ENCODE measurements at places on chromosomes 6 and 20. TPM values are rescaled to one million over a fixed set of nuclear protein-coding genes. Genes with fewer than 3 reads are reported as not detected.
A peak's percentile ranks its signal among the peaks of the same experiment; 100 is the strongest.

- DNase-seq = no peak
- H3K27me3 ChIP-seq = no peaks in the 10 kb centered on the region
- no peak overlapping the region for H3K27ac ChIP-seq
- no peaks in the 10 kb centered on the region for H3K4me1 ChIP-seq
- H3K36me3 ChIP-seq = no peaks in the 10 kb centered on the region
Observed at GRCh38 chr20:17768271-17768670, 68.5 kb downstream of the BANF2 start.

DNA sequence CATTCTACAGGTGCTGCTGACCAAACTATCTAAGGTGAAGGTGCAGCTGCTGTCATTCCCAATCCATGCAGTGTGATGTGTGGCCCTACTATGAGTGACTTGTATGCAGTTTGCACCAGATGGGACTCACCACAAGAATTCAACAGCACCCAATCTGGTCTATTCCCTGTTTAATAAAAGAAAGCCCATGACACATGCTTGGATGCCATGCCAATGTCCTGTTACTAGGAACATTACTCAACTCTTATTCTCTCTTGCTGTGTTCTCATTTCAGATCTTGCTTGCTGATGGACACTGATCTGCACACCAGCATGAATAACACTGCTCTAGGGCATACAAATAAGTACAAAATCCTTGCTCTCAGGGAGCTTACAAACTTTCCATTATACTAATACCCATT lies 221.6 kb upstream of the CDYL start:
- H3K27ac ChIP-seq = no peak overlapping the region
- H3K27me3 ChIP-seq = no peaks in the 10 kb centered on the region
- no peak for DNase-seq
- no peak overlapping the region for H3K4me3 ChIP-seq
- H3K36me3 ChIP-seq = no peaks in the 10 kb centered on the region

DNA sequence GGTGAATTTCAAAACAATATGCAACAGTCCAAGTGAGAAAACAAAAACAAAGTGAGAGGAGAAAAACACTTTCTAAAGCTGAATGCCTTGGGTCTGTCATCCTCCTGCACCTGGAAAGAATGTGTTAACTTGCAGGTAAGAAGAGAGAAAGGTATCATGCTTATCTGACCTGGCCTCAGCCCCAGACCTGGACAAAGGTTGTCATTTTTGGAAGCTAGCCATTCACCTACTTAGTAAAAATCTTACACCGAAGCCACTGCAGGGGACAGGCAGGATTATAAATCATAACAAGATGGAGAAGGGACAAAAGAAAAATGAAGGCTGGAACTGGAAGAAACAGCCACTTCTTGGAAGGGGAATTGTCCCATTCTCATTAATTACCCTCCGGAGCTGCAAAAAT lies 69.4 kb downstream of the GFOD1 start:
- H3K27ac ChIP-seq = no peak overlapping the region
- no peaks in the 10 kb centered on the region for H3K27me3 ChIP-seq
- H3K4me1 ChIP-seq = peaks cover 7% of the 10 kb centered on the region
- DNase-seq = no peak
- H3K4me3 ChIP-seq = no peak overlapping the region

GRCh38 chr20:62899633-62900051 lies 26.7 kb downstream of the DIDO1 start:
- no peak overlapping the region for H3K4me3 ChIP-seq
- H3K4me1 ChIP-seq = no peaks in the 10 kb centered on the region
- H3K27ac ChIP-seq = no peak overlapping the region
- no peak for DNase-seq
- H3K27me3 ChIP-seq = no peaks in the 10 kb centered on the region

DNA sequence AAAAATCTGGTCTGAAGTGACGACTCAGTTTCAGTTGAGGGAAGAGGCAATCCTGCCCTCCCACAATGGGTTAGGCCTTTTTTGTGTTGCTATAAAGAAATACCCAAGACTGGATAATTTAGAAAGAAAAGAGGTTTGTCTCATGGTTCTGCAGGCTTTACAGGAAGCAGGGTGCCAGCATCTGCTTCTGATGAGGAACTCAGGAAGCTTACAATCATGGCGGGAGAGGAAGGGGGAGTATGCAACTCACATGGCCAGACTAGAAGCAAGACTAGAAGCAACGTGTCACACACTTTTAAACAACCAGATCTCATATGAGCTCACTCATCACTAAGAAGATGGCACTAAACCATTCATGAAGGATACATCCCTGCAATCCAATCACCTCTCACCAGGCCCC lies 529.3 kb downstream of the KIF16B start:
- H3K36me3 ChIP-seq = no peaks in the 10 kb centered on the region
- H3K4me1 ChIP-seq = no peaks in the 10 kb centered on the region
- H3K4me3 ChIP-seq = no peak overlapping the region
- no peak for DNase-seq
- no peak overlapping the region for H3K27ac ChIP-seq

- no peak overlapping the region for H3K4me3 ChIP-seq
- no peaks in the 10 kb centered on the region for H3K36me3 ChIP-seq
- no peak overlapping the region for H3K27ac ChIP-seq
- H3K4me1 ChIP-seq = peaks cover 17% of the 10 kb centered on the region
- H3K27me3 ChIP-seq = no peaks in the 10 kb centered on the region
- DNase-seq = no peak
Observed at GRCh38 chr6:143401636-143402370, 48.7 kb downstream of the ADAT2 start.

GRCh38 chr6:33427585-33428223 lies 7.8 kb downstream of the SYNGAP1 start:
- no peak overlapping the region for H3K27ac ChIP-seq
- H3K27me3 ChIP-seq = no peaks in the 10 kb centered on the region
- DNase-seq = peak; percentile 72

DNA sequence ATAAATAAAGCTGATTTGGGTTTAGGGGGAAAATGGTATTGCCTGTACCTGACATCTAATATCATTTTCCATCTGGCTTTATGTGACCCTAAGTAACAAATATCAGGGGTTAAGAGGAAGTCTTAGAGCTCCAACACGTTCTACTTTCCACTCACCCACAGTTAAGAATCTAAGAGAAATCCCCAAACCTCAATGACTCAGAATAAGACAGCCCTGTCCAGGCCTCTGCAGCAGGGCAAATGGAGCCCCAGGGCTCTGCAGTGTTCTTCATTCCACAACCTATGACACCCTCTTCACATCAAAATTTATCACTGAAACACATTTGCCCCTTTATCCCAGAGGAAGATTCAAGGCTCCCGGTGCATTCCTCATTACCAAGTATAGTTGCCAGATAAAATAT lies 20.3 kb upstream of the TENT5A start:
- no peak overlapping the region for H3K4me3 ChIP-seq
- H3K27me3 ChIP-seq = no peaks in the 10 kb centered on the region
- peaks cover 6% of the 10 kb centered on the region for H3K36me3 ChIP-seq

DNA sequence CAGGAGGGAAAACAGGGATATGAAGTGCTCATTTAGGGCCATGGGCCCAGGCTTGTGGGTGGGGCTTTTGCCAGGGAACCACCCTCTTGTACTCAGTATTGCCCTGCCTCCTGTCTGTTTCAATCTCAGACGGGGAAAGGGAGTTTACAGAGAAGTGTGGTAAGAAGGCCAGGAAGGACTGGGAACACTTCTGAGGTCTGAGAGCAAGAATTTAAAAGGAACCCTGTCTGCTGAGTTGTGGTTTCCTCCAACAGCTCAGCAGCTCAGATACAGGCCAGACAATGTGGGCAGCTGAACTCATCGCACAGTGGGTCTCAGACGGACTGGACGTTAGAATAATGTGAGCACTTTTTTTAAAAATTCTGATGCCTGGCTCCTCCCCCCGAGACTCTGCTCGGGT lies 354.1 kb upstream of the ARID1B start:
- no peak for DNase-seq
- no peak overlapping the region for H3K27ac ChIP-seq
- no peaks in the 10 kb centered on the region for H3K36me3 ChIP-seq
- H3K4me1 ChIP-seq = peaks cover 6% of the 10 kb centered on the region
- no peaks in the 10 kb centered on the region for H3K27me3 ChIP-seq

DNA sequence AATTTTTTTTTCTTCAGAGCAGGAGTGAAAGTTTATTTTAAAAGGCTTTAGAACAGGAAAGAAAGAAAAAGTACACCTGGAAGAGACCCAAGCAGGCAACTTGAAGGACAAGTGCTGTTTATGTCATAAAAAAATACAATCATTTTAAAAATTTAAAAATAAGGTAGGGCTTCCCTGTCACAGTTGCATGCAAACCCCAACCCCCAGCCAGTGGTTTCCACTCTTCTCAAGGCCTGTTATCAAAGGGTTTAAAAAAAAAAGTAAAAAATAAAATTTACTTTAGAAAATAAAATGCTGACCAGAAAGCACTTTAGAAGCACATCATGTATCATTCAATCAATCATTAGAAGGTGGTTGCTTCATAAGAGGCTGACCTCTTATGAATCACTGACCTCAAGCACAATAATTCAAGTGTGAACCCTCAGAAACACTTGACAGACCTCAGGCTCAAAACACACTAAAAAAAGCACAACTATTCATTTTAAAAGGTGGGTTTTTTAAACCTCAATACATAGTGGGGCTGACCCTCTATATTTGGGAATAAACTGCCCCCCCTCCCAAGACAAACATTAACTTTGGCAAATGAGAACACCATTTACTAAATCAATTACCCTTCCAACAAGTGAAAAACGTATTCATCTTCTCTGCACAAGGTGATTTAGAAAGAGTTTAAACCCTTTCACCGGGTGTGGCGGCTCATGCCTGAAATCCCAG lies 15.6 kb downstream of the ILRUN start:
- H3K27ac ChIP-seq = no peak overlapping the region
- no peaks in the 10 kb centered on the region for H3K36me3 ChIP-seq
- DNase-seq = no peak
- H3K4me1 ChIP-seq = no peaks in the 10 kb centered on the region
- H3K27me3 ChIP-seq = no peaks in the 10 kb centered on the region

DNA sequence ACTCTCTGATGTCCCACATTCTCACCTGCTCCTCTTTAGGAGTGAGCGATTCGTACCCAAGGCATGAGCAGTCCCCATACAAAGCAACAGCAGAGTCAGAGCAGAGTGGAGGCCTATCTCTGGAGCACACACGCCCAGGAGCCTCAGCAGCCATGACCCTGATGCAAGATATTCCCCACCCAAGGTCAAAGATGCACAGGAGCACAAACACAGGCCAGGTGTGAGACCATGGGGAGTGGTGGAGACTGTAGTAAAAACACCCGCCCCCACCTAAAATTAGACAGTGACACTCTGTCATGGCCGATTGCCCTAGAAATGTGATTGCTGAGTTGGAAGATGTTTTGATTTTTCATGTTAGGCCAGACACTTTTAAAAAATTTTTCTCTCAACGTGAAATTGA lies 21.4 kb downstream of the RRBP1 start:
- peak; percentile 57 for DNase-seq
- H3K36me3 ChIP-seq = peaks cover 2% of the 10 kb centered on the region

The MYCT1 gene
- total RNA-seq = 20.1 TPM

The KIZ gene
- total RNA-seq = 22.0 TPM

The RAET1L gene
- not detected for total RNA-seq

The TTI1 gene
- total RNA-seq = 11.8 TPM

The PSMB1 gene
- 104 TPM for total RNA-seq
